Fibroblast of lung (primary cell): ENCODE measurements at places on chromosomes 3 and 15. TPM values are rescaled to one million over a fixed set of nuclear protein-coding genes. Genes with fewer than 3 reads are reported as not detected.

Gene P4HTM
- polyA plus RNA-seq = 16.0 and 16.2 TPM in 2 replicates

- H3K4me1 ChIP-seq = no peaks in the 10 kb centered on the region
- DNase-seq = no peak
- no peak overlapping the region for H3K27ac ChIP-seq
- H3K27me3 ChIP-seq = no peaks in the 10 kb centered on the region
- no peak overlapping the region for H3K4me3 ChIP-seq
These were observed 466.0 kb upstream of the NR2F2 start for GRCh38 chr15:95864467-95864886.

DNA sequence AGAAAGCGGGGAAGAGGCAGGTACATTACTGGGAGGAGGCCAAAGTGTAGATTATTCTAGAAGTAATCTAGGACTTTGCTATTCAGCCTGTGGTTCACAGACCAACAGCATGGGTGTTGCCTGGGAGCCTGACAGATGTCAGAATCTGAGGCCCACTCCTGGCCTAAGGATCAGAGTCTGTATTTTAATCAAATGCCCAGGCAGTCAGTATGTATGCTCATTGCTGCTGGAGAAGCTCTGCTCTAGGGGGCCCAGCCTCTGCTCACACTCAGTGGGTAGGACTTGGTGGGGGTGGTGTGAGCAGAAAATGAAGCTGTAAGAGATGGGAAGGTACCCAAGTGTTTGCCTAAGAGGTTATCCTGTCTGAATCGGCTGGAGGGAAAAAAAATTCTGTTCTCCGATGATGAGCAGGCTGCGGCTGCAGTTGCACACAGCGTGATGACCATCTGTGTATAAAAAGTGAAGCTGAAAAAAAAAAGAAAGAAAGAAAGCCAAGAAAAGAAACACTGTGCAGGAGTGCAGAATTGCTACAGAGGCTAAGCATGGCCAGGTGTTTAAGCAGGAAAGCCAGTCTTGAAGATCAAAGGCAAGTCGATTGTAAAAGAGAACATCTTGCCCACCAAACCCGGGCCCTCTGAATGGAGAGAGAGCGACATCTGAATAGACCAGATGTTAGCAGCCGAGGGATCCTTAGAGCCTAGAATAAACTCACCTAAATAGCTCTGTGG is 65.2 kb downstream of the EIF4E3 start:
- no peak overlapping the region for H3K4me3 ChIP-seq
- no peaks in the 10 kb centered on the region for H3K4me1 ChIP-seq
- H3K36me3 ChIP-seq = no peaks in the 10 kb centered on the region
- peak; percentile 29 for DNase-seq
- peaks cover 2% of the 10 kb centered on the region for H3K27me3 ChIP-seq

DNA sequence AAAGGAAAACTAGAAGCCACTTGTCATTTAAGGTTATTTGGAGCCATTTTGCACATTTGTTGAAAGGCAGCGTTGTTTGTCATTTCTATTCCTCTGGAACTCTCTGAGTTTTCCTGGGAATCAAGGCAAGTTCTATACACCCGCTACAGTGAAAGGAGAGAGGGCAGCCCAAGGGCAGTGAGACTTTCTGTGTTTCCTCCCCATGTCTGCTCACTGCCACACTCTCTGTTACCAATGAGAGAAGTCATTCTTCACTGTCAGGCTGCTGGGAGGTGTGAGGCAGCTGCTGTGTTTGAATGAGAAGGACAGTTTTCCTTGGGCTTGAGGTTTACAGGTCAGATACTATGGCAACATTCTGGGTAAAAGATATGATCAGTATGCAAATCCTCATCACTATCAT is 36.0 kb downstream of the ATP13A5 start:
- H3K27ac ChIP-seq = no peak overlapping the region
- H3K4me1 ChIP-seq = no peaks in the 10 kb centered on the region
- H3K27me3 ChIP-seq = no peaks in the 10 kb centered on the region
- no peak overlapping the region for H3K4me3 ChIP-seq

DNA sequence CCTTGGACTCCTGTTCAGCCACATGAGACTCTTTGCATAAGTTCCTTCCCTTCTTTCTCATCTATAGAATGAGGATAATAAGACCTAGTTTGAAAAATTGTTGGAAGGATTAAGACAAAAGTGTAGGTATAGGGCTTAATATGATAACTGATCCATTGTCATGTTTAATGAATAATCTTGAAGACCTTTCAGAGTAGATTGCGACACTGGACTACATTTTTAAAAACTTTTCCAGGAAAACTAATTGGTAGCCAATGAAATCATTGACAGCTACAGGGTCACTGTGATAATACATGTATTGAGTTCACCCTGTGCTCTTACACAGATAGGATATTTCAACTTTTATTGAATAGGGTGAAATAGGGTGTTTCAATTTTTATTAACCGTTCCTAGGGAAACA is 78.5 kb upstream of the FBN1 start:
- H3K27me3 ChIP-seq = no peaks in the 10 kb centered on the region
- no peak for DNase-seq
- peaks cover 7% of the 10 kb centered on the region for H3K4me1 ChIP-seq
- no peak overlapping the region for H3K4me3 ChIP-seq

GRCh38 chr3:128392021-128392420 is 74.7 kb downstream of the DNAJB8 start:
- peaks cover 2% of the 10 kb centered on the region for H3K4me1 ChIP-seq
- H3K36me3 ChIP-seq = no peaks in the 10 kb centered on the region
- H3K27me3 ChIP-seq = no peaks in the 10 kb centered on the region
- no peak overlapping the region for H3K27ac ChIP-seq
- DNase-seq = no peak

- DNase-seq = peak; percentile 41
- no peak overlapping the region for H3K27ac ChIP-seq
- H3K27me3 ChIP-seq = no peaks in the 10 kb centered on the region
- peaks cover 3% of the 10 kb centered on the region for H3K4me1 ChIP-seq
- H3K36me3 ChIP-seq = no peaks in the 10 kb centered on the region
These were observed 76.0 kb upstream of the SLC25A26 start for GRCh38 chr3:66144568-66145407.
